Parietal lobe (tissue), 2 donors: ENCODE measurements at places on chromosomes 5 and 9. TPM values are rescaled to one million over a fixed set of nuclear protein-coding genes. Genes with fewer than 3 reads are reported as not detected.

Gene CAVIN4
- 20.7 TPM for total RNA-seq

Gene CDKN2A
- not detected for total RNA-seq

Gene C5
- total RNA-seq = 12.2 TPM

Gene ZBTB5
- 29.1 TPM for total RNA-seq

Gene SEMA5A
- 13.1 TPM for total RNA-seq

Gene CNTNAP3
- 84.8 TPM for total RNA-seq

Gene BBLN
- 43.8 TPM for total RNA-seq

Gene PCDHB3
- 24.7 TPM for total RNA-seq

Gene NR2F1
- 82.6 TPM for total RNA-seq

Gene RIMOC1
- total RNA-seq = 27.5 TPM

Gene SMIM33
- not detected for total RNA-seq

Gene GFPT2
- 18.5 TPM for total RNA-seq

Gene IFNA13
- not detected for total RNA-seq

Gene CMYA5
- 2.5 TPM for total RNA-seq

Gene PTBP3
- 51.3 TPM for total RNA-seq

Gene PDLIM4
- total RNA-seq = 4.4 TPM

Gene FAM78A
- 1.9 TPM for total RNA-seq

Gene TMC1
- 0.94 TPM for total RNA-seq

Gene CCDC192
- not detected for total RNA-seq

Gene HAPLN1
- total RNA-seq = 7.2 TPM

Gene PALM2AKAP2
- 4.4 TPM for total RNA-seq

Gene GARIN3
- not detected for total RNA-seq

Gene SPATA31A3
- not detected for total RNA-seq

Gene PITX1
- not detected for total RNA-seq

Gene CDHR2
- 0.63 TPM for total RNA-seq

Gene F12
- total RNA-seq = 3.4 TPM

Gene OLFM1
- total RNA-seq = 76.7 TPM

Gene LCN1
- total RNA-seq = not detected

Gene SPINK4
- not detected for total RNA-seq

Gene PLPP7
- total RNA-seq = 7.2 TPM

Gene SQSTM1
- 58.8 TPM for total RNA-seq

Gene TNFSF8
- total RNA-seq = 0.31 TPM

Gene PCSK1
- 0.94 TPM for total RNA-seq

Gene ANKRD33B
- total RNA-seq = 4.4 TPM

Gene ADGRV1
- total RNA-seq = 631 TPM

Gene FCN1
- total RNA-seq = 0.31 TPM

Gene RNF180
- total RNA-seq = 78.9 TPM

Gene PCDHA7
- 47.0 TPM for total RNA-seq

Gene ZFP37
- total RNA-seq = 30.7 TPM

Gene ZNF366
- total RNA-seq = 1.3 TPM

Gene DNAJA1
- 173 TPM for total RNA-seq

Gene TSSK1B
- total RNA-seq = 0.31 TPM

Gene PHYHD1
- 1.9 TPM for total RNA-seq

Gene CYSRT1
- not detected for total RNA-seq

Gene IRX4
- not detected for total RNA-seq

Gene CNTFR
- 23.8 TPM for total RNA-seq

Gene FBLL1
- total RNA-seq = 37.6 TPM

Gene PCAT7
- total RNA-seq = not detected

Gene SEPTIN8
- total RNA-seq = 45.1 TPM

Gene NLN
- total RNA-seq = 69.5 TPM

Gene RNF183
- total RNA-seq = not detected

Gene C7
- 0.94 TPM for total RNA-seq

Gene TXNDC8
- total RNA-seq = not detected

Gene SNCAIP
- 73.6 TPM for total RNA-seq

Gene ENHO
- 27.5 TPM for total RNA-seq

Gene NMUR2
- total RNA-seq = not detected

Gene TNIP1
- 27.5 TPM for total RNA-seq

Gene TEX48
- not detected for total RNA-seq

Gene TMEM252
- not detected for total RNA-seq

Gene S100Z
- total RNA-seq = not detected
